ENCODE measurements at places on chromosomes 4 and X.
A peak's percentile ranks its signal among the peaks of the same experiment; 100 is the strongest.

DNA sequence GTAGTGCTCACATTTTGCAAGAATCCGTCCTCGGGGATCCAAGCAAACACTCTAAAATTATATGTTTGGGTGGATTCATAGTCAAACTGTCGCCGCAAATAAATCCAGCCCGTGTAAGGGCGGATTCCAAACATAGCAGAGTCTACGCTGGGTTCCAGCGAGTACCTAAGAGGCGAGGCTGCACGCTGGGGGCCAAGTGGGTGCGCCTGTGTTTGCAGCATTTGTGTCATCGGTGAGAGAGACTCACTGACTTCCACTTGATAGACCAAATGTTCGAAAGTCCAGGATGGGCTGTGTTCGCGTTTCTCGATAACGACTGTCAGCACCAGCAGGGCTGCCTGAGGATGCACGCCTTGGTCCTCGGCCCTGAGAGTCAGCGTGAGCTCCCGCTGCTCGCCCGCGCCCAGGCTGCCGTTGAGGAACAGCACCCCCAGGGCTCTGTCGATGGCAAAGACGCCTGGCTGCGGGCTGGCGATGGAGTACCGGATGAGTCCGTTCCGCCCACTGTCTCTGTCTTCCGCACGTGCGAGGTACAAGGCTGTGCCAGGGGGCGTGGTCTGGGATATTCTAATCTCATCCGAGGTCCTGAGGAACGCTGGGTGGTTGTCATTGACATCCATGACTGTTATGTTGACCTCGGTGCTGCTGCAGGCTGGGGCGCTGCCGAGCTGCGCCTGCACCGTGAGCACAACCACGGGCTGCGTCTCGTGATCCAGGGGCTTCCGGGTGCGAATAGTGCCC is 158.7 kb downstream of the DCHS2 start:
- DNase-seq = peak; percentile 47

- DNase-seq = no peak
Measured at GRCh38 chr4:2875556-2875955, 31.9 kb downstream of the ADD1 start.

GRCh38 chr4:7697343-7697742 is 242.3 kb downstream of the AFAP1 start:
- DNase-seq = no peak

GRCh38 chr4:113540859-113541258 is 220.7 kb downstream of the CAMK2D start:
- no peak for DNase-seq

DNA sequence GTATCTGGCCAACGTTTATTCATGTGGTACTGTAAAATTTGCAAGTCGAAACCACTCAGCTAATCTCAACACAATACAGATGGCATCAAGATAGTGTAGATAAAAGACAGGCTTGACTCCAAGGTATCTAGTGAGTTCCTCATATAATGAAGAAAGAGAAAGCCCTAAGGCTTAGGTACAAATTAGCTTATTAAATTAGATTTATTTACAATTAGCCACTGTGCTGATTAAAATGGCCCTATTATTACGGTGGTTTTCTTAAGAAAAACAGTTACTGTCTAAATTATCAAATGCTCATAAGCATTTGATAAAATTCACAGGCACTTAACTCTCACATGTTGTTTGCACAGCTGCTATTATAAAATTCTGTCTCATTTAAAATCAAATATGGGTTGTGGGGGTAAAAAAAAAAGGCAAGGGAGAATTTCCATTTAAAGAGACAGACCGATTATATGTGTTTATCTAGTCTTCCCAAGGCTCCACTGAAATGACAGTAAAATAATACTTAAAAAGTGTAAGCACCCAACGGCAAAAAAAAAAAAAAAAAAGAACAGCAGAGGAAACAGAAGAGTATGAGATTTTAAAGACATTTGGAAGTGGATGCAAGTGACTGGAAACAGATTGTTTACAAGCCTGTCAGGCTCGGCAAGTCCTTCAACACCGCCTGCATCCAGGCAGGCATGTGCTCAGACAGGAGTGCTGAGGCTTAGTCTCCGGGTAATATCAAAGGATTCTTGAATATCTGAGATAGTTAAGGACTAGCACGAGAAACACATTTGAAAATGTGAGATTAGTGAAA is 55.1 kb downstream of the FAM13A start:
- DNase-seq = no peak

GRCh38 chrX:131577999-131578734 is 34.3 kb downstream of the OR13H1 start:
- DNase-seq = no peak

GRCh38 chr4:69714086-69714485 is 46.3 kb downstream of the SULT1B1 start:
- no peak for DNase-seq

DNA sequence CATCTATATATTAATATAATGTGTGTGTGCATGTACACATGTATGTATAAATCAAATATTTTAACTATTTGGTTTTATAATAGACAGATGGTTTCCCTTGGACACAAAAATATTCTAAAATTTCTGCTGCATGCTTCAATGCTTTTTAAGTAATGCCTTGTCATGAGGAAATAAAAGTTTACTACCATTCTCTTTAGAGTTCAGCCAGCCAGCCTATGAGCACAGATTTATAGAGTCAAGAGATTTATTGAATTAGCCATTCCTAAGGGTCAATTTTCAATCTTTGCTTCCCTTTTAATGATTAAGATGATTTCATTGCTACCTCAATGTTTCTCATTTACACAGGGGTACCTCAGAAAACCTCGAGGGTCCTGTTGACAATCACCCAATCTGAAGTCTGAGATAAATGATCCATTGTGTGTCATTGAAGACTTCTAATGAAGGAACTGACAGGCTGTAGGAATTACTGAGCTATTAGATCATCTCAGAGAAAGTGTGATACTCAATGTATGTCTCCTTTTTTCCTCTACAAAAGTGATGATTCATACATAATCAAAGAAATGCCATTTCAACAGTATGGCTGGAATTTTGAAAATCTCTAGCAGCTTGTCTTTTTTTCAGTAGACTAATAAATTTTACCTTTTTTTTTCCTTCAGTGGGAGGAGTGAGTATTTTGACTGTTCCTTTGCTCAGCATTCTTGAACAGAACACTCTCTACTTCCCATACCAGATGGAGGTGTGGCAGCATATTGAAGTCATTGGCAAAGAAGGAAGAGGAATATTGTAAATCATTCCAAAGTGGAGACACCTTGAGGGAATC is 222.6 kb upstream of the PCDH18 start:
- DNase-seq = no peak

GRCh38 chrX:7926501-7926900 is 712 bp downstream of the PNPLA4 start:
- DNase-seq = no peak

- peak; percentile 54 for DNase-seq
Measured at GRCh38 chr4:176762661-176763308, 29.9 kb downstream of the VEGFC start.

GRCh38 chrX:143623657-143624056 is 12.2 kb downstream of the SLITRK4 start:
- no peak for DNase-seq

DNA sequence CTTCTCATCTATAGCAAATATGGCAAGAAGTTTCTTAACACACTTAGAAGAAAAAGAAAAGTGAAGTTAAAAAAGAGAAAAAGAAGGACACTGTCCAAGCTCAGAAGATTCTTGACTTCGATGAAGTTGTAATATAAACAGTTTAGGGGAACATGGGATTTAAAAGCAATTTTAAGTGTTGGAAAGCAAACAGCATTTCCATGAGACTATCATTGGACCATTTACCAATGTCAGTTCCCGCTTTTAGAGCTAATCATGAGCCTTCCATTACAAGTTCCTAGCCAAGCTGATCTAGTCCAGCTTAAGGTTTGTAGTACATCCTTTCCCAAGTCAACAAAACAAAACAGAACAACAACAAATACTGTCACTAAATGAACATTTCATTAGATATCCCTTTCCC is 45.1 kb upstream of the FGF2 start:
- DNase-seq = no peak

GRCh38 chrX:15438332-15438731 is 54.1 kb upstream of the VEGFD start:
- no peak for DNase-seq

DNA sequence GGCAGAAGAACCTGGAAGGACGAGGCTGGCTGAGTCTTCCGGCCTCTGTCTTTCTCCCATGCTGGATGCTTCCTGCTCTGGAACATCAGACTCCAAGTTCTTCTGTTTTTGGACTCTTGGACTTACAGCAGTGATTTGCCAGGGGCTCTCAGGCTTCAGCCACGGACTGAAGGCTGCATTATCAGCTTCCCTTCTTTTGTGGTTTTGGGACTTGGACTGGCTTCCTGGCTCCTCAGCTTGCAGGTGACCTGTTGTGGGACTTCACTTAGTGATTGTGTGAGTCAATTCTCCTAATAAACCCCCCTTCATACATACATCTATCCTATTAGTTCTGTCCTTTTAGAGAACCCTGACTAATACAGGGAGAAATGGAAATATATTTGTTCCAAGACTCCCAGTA is 265.8 kb downstream of the PCDH18 start:
- no peak for DNase-seq

GRCh38 chrX:10393899-10394298 is 226.5 kb downstream of the MID1 start:
- no peak for DNase-seq

DNA sequence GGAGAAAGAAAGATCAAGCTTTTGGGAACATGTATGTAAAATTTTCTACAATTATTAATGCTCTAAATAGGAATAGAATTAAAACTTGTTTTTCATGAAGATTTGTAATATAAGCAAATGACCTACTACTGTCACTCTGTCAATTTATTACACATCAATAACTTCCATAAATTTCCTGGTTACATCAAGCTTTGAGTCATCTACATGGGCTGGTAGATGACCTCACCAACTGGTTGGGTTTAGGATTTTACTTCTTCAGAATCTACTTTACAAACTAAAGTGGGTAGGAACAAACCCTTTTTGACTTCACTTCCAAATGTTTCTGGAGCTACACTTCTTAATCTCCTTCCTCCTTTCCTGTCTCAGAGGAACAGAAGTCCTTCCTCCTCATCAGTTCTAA is 12.0 kb upstream of the LRAT start:
- no peak for DNase-seq

DNA sequence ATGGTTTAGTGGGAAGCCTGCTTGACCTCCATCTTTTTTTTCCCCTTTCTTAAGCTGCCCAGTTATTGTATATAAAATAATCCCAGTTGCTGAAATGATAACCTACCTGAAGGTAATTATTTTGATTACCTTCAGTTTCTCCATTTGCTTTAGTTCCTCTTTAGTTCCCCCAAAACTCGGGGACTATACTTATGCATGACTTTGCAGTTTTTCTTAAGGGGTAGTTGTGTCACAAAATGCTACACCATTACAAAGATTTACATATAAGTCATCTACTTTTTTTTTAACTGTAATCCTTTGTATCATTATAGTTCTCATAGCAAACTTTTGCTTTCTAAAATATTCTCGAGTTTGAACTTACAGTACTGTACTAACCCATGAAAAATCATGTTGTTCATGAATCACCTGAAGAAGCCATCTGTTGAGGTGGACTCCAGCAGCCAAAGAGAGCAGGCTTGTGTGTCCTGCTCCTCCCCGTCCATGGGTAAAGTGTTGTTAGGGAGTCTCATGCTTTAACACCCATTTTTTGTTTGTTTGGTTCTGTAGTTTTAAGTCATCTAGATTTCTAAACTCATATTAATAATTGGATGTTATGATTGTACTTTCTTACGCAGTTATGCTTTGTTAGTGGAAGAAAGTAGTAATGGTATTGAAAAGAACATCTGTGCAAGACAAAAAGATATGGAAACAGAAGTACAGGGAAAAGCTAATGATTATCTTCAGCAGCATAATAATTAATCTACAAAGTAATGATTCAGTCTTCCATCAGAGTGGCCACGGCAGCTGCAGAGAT is 34.6 kb downstream of the HADH start:
- no peak for DNase-seq

- no peak for DNase-seq
Measured at GRCh38 chr4:156676116-156676851, 295.3 kb downstream of the PDGFC start.

Data from MM.1S (cell line).